Cardiac septum (tissue), 1 donor: ENCODE measurements at places on chromosomes 2 and 18. TPM values are rescaled to one million over a fixed set of nuclear protein-coding genes. Genes with fewer than 3 reads are reported as not detected.

CD28 gene
- total RNA-seq = 1.3 TPM

CNTNAP5 gene
- total RNA-seq = not detected

SCN7A gene
- total RNA-seq = 13.0 TPM

ATP6V1B1 gene
- 0.43 TPM for total RNA-seq

- no peak for DNase-seq
Measured at GRCh38 chr2:42268528-42269151, 92.4 kb downstream of the COX7A2L start.

GRCh38 chr2:203672856-203673255 is 33.6 kb upstream of the CD28 start:
- DNase-seq = no peak

GRCh38 chr2:11796190-11797171 is 50.0 kb downstream of the LPIN1 start:
- no peak for DNase-seq

- no peak for DNase-seq
Measured at GRCh38 chr2:234502285-234502918, 5.5 kb upstream of the ARL4C start.

- DNase-seq = no peak
Measured at GRCh38 chr2:74747411-74748080, 86.4 kb upstream of the HK2 start.

- no peak for DNase-seq
Measured at GRCh38 chr2:147327613-147328012, 517.2 kb upstream of the ACVR2A start.
